ENCODE measurements at places on chromosomes 7 and 10.

GRCh38 chr7:20776214-20776911 lies 10.3 kb downstream of the SP8 start:
- DNase-seq, result no peak

DNA sequence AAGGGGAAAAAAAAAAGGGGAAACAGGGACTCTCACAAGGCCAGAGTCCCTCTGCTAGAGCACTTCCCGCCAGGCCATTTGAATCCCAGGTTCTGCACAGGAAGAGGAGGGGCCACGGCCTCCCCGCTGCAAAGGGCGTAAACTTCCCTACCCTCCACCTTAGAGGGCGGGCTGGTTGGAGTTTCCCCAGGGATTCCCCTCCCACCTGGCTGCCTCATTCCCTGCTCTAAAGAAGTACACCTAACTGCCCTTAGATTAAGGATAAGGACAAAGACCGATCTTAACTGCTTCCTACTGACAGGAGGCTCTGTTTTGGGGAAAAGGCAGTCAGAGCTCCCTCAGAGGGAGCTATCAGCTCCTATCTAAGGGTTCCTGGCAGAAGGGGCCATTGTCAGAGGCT lies 102.0 kb upstream of the ARMC3 start:
- DNase-seq, result no peak

GRCh38 chr10:35711615-35712411 lies 69.7 kb upstream of the FZD8 start:
- DNase-seq, result no peak

GRCh38 chr10:86635402-86635801 lies 18.9 kb upstream of the OPN4 start:
- peak; percentile 88 for DNase-seq

GRCh38 chr10:71877821-71878220 lies 26.8 kb upstream of the PSAP start:
- no peak for DNase-seq

GRCh38 chr10:114576132-114576487 lies 82.0 kb downstream of the ABLIM1 start:
- DNase-seq, result no peak

DNA sequence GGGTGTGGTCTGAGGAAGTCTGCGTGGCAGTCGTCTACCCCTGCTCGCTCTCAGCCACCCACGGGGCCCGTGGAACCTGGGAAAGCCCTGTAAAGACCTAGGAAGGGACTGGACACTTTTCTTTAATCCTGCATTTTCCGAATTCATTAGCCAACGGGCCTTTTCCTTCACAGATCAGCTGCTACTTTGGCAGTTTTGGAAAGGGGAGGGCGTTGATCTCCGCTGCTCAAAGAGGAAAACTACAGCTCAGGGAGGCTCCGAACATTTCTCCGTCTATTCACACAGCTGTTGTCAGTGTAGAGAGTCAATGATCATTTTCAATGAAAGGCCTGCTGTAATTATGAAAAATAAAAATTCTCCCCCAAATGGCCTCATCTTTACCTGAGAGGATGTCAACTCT lies 450.1 kb upstream of the MKI67 start:
- DNase-seq, result no peak

GRCh38 chr10:28730031-28730778 lies 52.9 kb downstream of the BAMBI start:
- no peak for DNase-seq

DNA sequence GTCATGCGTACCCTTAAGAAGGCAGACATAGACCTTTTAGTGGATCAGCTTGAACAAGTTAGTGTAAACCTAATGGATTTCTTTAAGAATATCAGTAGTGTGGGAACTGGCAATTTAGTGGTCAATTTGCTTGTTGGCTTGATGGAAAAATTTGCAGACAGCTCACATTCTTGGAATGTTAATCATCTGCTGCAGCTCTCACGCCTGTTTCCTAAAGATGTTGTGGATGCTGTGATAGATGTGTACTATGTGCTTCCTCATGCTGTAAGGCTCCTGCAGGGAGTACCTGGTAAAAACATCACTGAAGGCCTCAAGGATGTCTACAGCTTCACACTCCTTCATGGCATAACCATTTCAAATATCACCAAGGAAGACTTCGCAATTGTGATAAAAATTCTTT lies 103.4 kb downstream of the ABCA13 start:
- DNase-seq, result peak; percentile 61
